ENCODE measurements at places on chromosomes 7 and 10.

- no peak for DNase-seq
Observed at GRCh38 chr7:93711926-93712325, 137.4 kb upstream of the CALCR start.

- DNase-seq, result no peak
Observed at GRCh38 chr10:34213193-34213804, 601.8 kb downstream of the PARD3 start.

DNA sequence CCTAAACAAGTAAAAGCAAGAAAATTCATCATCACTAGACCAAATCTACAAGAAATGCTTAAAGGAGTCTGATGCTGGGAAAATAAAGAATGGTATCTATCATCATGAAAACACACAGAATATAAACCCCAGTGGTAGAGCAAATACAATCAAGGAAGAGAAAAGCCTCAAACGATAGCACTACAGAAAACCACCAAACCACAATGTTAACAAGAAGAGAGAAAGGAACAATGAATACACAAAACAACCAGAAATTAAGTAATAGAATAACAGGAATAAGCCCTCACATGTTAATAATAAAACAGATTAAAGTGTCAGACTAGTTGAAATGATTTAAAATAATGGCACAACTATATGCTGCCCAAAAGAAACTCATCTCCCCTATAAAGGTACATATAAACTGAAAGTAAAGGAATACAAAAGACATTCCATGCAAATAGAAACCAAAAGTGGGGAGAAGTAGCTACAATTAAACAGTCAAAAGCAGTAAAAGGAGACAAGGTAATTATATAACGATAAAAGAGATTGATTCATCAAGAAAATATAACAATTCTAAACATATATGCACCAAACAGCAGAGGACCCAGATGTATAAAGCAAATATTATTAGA is 77.3 kb downstream of the JMJD1C start:
- peak; percentile 12 for DNase-seq

DNA sequence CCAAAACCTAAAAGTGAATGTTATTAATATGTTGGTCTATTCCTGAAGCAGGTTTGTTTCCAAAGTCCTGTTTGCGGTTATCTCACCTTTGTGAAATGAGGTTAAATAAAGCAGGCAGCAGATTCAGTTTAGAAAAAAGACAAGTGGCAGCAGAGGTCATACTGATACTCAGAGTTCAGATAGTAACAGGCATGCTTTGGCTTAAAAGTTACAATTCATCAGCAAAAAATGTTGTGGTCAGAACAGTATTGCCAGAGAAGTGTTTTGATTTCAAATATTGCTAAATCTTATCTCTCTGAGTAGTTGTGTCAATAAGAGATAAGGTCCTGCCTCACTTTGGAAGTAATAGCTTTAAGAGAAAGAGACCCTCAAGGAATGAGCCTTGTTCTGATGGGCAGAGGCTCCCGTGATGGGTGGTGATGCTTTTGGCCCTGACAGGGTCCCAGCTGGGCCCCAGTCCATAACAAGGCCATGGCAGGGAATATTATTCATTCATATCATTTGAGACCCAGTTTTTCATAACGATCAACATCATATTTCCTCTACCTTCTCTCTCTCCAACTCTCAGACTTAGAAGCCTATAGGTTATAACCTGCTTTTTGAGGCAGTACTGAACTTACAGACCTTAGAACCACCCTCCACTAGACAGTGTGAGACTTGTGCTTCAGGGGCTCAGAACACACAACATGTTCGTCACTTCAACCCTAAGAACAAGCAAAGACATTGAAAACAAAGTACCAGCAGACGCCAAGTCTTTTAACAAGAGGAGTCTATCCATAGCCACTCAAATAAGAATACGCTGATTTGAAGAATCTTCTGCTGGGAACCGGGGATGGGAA is 58.5 kb upstream of the AHR start:
- DNase-seq, result no peak

GRCh38 chr10:119132521-119133345 is 28.8 kb downstream of the DENND10 start:
- no peak for DNase-seq

Data from GM13976 (cell line).